Spinal cord (tissue), 10 donors: ENCODE measurements at places on chromosomes 5 and 9. TPM values are rescaled to one million over a fixed set of nuclear protein-coding genes. Genes with fewer than 3 reads are reported as not detected.

DNA sequence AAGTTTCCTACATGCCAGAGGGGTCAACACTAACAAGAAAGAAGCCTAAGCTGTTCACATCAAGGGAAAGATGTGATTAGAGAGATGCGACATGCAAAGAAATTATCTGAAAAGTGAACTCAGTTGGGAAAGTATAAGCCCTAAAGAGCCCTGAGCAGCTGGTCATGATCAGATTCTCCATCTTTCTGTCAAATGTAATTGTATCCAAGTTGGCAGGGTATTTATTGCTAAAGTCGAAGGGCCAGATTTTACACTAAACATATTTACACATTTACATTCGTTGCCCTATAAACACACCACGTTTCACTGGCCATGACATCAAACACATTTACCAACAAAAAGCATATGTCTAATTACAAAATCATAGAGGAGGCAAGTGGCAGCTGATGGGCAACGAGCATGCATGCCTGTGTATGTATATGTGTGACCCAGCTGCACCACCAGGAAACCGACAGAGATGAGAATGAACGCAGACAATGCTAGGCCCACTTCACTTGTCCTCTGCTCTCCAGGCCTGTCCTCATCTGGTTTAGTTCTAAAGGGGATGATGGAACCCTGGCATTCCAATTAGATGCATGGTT is 6.3 kb downstream of the FOXD1 start:
- H3K27ac ChIP-seq = peak overlapping the region; percentile 10
- H3K4me3 ChIP-seq = no peak overlapping the region
- no peaks in the 10 kb centered on the region for H3K36me3 ChIP-seq
- H3K27me3 ChIP-seq = peaks cover 93% of the 10 kb centered on the region
- H3K4me1 ChIP-seq = peaks cover 16% of the 10 kb centered on the region

GRCh38 chr9:13941714-13942113 is 372.2 kb downstream of the NFIB start:
- H3K4me1 ChIP-seq = no peaks in the 10 kb centered on the region
- H3K27me3 ChIP-seq = no peaks in the 10 kb centered on the region
- DNase-seq = no peak

DNA sequence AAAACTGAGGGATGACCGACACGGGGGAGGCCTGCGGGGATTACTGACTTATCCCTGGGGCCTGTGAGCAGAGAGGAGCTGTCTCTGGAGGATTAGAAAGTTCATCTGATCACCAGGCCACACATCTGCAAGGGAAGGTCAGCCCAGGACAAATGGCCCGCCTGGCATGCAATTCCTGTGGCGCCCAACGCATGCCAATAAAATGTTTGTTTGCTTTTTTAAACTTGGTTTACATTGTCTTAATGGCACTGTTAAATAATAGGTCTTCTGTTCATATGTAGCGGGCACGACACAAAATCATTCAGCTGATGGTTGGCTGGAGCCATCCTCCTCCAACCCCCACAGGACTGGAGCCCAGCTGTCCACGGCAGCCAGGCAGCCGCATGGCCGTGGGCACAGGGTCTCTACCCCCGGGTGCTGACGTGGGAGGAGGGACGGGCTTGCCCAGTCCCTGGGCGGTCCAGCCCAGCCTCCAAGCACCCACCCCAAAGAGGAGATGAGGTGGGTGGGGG is 41.0 kb upstream of the SLC12A7 start:
- no peak overlapping the region for H3K27ac ChIP-seq
- H3K4me3 ChIP-seq = no peak overlapping the region
- DNase-seq = no peak
- H3K27me3 ChIP-seq = peaks cover 33% of the 10 kb centered on the region

- no peaks in the 10 kb centered on the region for H3K36me3 ChIP-seq
- peaks cover 9% of the 10 kb centered on the region for H3K4me1 ChIP-seq
- DNase-seq = peak; percentile 49
- no peaks in the 10 kb centered on the region for H3K27me3 ChIP-seq
- peak overlapping the region; percentile 80 for H3K4me3 ChIP-seq
Observed at GRCh38 chr5:172284611-172284980, 1.0 kb upstream of the UBTD2 start.

GRCh38 chr5:169923988-169924387 is 56.3 kb downstream of the INSYN2B start:
- no peaks in the 10 kb centered on the region for H3K4me1 ChIP-seq
- H3K27ac ChIP-seq = no peak overlapping the region
- H3K27me3 ChIP-seq = no peaks in the 10 kb centered on the region
- no peak for DNase-seq

DNA sequence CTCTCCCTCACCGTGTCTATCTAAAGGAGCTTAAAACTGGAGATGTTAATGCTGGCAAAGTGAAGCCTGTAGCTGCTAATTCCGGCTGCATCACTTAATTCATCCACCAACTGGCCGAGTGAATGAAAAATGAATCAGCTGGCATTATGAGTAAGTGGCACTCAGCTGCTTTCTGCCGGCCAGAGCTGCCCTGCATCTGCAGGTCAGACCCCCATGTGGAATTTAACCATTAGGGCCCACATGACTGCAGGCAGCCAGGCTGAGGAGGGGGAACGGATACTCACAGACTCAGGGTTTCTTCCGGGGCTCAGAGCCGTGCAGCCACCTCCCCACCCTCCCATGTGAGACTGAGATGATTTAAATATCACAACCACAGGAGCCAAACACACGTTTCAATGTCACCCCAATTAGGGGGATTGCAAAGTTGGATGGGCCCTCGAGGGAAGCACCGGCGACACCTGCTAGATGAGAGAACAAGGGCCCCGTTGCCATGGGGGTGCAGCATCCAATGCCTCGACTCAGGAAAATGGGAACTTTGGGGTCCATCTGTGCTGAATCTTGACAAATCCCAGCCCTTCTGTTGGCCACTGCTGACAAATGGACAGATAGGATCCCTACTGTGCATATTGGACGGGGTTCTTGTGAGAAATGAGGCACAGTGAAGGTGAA is 115.6 kb upstream of the ALDH1B1 start:
- no peaks in the 10 kb centered on the region for H3K36me3 ChIP-seq
- no peak for DNase-seq
- no peak overlapping the region for H3K27ac ChIP-seq
- H3K4me1 ChIP-seq = peaks cover 5% of the 10 kb centered on the region
- peaks cover 2% of the 10 kb centered on the region for H3K27me3 ChIP-seq

DNA sequence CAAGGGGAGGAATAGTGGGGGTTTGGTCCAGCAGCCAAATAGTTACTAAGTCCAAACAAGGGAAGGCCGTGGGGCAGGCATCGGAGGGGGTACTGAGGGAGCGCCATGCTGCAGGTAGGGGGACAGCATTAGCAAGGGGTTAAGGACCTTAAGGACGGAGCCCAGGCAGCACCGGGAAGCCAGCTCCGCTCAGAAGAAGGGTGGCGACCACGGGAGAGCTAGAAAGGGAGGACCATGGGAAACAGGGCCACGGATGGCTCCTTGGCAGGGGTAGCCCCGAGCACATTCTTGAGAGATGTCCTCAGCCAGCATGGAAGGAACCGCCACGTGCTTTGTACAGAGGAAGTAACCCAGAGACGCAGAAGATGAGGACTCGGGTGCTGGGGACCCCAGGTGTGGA is 76.2 kb upstream of the STXBP1 start:
- H3K27ac ChIP-seq = no peak overlapping the region
- DNase-seq = no peak
- H3K27me3 ChIP-seq = no peaks in the 10 kb centered on the region

DNA sequence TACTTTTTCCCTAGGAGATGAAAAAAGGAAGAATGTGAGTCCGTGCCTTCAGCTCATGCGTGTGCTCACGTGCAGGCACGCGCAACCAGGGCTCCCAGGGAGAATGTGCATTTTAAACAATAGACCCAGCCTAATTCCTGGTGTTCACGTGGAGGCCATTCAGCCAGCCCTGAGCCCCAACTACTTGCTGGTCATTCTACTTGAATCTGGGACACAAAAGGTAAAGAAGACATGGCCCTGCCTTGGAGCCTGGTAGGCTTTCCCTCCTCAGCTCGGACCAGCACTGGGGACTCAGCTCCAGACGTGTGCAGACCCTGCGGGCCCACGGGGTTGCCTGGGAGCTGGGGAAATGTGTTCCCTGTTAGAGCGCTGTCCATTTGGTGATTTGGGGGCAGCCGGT is 125.5 kb downstream of the MVB12B start:
- H3K4me3 ChIP-seq = no peak overlapping the region
- H3K27ac ChIP-seq = no peak overlapping the region
- H3K27me3 ChIP-seq = no peaks in the 10 kb centered on the region
- peaks cover 21% of the 10 kb centered on the region for H3K36me3 ChIP-seq

DNA sequence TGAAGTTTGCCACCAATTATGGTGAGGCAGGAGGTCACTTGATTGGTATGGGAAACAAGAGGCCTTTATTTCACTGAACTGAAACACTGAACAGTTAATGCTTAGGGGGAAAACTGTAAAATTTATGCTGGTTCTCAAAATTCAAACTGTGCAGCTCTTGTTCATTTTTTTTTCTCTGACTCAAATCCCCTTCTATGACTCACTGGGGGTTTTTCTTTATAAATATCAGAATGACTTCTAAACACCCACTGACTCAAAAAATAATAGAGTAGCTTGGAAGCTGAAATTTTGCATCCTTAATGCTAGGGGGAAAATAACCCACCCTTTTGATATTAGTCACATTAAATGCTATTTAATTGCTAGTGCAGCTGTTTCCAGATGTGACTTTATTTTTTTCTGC is 24.1 kb upstream of the OTP start:
- no peak for DNase-seq
- no peak overlapping the region for H3K4me3 ChIP-seq
- H3K27me3 ChIP-seq = peaks cover 2% of the 10 kb centered on the region
- no peaks in the 10 kb centered on the region for H3K36me3 ChIP-seq
- no peaks in the 10 kb centered on the region for H3K4me1 ChIP-seq

Gene SMIM33
- not detected for total RNA-seq

Gene LCN9
- total RNA-seq = not detected

Gene SLC28A3
- 3.6 TPM for total RNA-seq

Gene TPD52L3
- not detected for total RNA-seq

Gene NDUFS6
- total RNA-seq = 31.8 TPM

Gene FAM151B
- total RNA-seq = 15.5 TPM
